T-helper 1 cell (primary cell): ENCODE measurements at places on chromosomes 1 and 21.

DNA sequence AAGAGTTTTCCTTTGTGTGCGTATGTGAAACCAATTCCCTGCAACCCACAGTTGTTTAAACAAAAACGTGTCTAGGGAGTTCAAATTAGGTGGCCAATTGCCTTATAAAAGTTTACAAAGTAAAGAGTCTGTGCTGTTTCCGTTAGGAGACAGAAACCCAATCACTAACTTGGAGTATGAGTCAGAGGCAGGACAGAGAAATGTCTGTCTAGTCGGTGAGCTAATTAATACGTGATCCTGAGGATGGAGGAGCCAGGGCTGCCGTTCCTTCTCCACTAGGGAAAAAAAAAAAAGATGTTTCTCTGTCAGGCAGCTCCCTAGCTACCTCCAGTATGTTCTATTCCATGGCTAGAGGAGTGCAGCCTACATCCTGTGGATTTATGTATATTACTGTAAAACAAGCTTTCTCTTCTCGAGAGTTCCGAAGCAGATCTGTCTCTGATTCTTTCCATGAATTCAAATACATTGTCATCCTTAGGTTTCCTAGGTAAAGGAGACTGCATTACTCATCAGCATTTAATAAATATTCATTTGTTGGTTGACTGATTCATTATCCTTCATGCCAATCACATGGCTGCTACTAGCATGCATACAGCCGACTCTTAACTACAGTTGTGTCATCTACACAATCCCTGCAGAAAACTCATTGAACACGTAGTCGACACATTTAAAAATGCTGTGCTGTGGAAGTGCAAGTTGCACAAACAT lies 430.6 kb downstream of the KIF26B start:
- no peak for DNase-seq

- no peak for DNase-seq
These were observed 32.6 kb downstream of the SPATA6 start for GRCh38 chr1:48439380-48439779.

GRCh38 chr1:106846656-106847055 lies 209.8 kb upstream of the PRMT6 start:
- DNase-seq: no peak

DNA sequence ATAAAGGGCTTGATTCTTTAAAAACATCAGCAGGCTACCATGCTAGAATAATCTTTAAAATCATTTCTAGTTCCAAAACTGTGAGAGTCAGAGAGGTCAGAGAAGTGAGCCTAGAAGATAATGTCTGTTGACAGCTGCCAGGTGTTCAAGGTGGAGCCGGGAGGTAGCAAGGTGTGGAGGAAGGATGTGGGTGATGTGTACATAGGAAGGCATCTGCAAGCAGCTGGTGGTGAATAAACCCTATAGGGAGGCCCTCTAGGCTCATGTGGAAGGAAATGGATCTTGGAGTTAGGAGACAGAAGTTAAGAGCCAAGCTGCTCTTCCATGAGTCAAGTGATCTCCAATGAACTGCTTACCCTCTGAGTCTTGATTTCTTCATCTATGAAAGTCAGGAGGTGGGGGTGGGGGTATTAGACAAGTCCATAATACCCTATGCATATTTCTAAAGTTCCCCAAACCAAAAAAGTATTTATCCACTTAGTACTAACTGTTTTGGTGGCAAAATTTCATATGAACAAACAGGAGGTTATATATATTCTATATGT lies 266.3 kb downstream of the RHOU start:
- DNase-seq: no peak

DNA sequence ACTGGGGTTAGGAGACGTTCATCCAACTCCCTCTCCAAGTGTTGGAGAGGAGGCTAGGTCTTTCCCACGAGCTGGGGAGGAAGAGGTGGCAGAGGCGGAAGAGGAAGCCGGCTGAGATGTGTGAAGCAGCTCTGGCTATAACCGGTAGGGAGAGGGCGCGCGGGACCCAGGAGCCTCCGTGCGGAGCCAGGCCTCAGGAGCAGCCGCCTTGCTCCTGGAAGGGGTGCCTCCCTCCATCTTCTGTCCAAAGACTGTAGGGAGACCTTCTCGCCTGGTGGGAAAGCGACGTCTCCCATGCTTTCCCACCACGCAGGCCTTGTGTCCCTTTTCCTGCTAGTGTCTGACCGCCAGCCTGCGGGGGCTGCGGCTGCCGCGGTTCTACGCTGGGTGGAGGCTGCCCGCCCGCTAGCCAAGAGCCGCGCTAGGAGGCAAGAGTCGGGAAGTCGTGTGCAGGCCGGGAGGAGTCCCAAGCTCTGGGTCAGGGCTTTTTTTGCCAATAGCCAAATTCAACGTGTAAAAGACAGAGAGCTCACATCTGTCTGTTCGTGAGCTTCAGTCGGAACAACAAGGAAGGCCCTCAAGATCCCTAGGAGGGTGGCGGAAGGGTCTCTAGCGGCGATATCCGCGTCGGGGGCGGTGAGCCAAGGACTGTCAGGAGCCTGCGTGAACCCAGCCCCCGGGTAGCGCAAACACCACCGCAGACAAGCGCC lies 8.4 kb upstream of the NBPF11 start:
- no peak for DNase-seq

DNA sequence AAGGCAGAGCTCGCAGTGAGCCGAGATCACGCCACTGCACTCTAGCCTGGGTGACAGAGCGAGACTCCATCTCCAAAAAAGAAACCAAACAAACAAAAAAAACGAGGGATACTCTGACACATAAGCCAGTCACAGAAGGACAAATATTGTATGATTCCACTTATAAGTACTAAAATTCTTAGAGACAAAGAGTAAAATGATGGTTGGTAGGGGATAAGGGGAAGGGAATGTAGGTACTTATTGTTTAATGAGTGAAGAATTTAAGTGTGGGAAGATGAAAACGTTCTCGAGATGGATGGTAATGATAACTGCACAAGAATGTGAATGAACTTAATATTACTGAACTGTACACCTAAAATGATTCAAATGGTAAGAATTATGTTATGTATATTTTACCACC lies 66.7 kb upstream of the GUCA2A start:
- no peak for DNase-seq

GRCh38 chr1:15315815-15316214 lies 68.8 kb downstream of the FHAD1 start:
- no peak for DNase-seq
